ENCODE measurements at places on chromosomes 3 and 15. TPM values are rescaled to one million over a fixed set of nuclear protein-coding genes. Genes with fewer than 3 reads are reported as not detected.
A peak's percentile ranks its signal among the peaks of the same experiment; 100 is the strongest.

Gene AADAC
- 3.8 TPM for total RNA-seq

DNA sequence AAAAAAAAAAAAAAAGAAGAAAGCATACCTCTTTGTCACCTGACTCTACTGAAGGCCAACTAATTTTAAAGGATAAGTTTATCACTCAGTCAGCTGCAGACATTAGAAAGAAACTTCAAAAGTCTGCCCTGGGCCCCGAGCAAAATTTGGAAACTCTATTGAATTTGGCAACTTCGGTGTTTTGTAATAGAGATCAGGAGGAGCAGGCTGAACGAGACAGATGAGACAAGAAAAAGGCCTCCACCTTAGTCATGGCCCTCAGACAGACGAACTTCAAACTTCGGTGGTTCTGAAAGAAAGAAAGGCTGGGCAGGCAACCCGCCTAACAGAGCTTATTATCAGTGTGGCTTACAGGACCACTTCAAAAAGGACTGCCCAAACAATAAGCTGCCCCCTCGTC is 18.5 kb downstream of the GLDN start:
- DNase-seq = no peak

DNA sequence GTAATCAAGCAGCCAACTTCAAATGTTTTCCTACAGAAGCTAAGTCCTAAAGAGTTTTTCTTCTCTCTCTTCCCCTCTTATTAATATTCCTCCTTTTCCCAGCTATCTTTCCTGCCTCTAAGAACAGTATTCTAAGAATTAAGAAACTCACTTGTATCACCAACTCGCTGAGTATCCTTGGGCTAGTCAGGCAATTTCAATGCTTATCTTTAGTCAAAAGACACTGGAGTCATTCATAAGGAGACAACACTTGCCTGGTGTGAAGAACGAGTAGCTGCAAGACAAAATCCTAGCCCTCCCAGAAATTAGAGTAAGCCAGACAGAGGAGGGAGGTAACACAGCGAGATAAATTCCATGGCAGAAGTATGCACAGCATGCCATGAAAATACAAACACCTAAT is 10.7 kb downstream of the VGLL4 start:
- no peak for DNase-seq

DNA sequence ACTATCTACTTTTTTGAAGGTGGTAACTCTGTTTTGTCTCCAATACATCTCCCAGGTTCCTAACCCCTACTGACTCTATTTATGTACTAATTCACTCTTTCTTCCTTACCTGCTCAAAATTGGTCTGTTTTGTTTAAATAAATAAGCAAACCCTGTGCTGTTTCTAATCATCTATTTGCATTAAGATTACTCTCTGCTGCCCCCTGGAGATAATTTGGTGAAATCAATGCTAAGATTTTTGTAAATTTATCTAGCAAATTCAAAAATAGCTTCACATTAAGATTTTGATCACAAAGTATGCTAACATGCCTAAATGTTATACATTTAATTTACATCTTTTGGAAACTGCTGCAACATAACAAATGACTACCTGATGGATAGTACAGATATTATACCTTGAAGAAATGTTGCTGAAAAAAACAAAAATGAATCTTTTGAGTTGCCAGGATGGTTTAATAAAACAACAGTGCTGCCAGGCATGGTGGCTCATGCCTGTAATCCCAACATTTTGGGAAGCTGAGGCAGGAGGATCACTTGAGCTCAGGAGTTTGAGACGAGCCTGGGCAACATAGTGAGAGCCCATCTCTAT is 4.4 kb upstream of the CD200R1 start:
- DNase-seq = peak; percentile 13
